G401 (cell line): ENCODE measurements at places on chromosomes 11 and 22.

GRCh38 chr11:84607975-84608836 is 1018.9 kb downstream of the DLG2 start:
- peak; percentile 72 for DNase-seq

- no peak for DNase-seq
These were observed 18.4 kb downstream of the ZMAT5 start for GRCh38 chr22:29748248-29748893.

DNA sequence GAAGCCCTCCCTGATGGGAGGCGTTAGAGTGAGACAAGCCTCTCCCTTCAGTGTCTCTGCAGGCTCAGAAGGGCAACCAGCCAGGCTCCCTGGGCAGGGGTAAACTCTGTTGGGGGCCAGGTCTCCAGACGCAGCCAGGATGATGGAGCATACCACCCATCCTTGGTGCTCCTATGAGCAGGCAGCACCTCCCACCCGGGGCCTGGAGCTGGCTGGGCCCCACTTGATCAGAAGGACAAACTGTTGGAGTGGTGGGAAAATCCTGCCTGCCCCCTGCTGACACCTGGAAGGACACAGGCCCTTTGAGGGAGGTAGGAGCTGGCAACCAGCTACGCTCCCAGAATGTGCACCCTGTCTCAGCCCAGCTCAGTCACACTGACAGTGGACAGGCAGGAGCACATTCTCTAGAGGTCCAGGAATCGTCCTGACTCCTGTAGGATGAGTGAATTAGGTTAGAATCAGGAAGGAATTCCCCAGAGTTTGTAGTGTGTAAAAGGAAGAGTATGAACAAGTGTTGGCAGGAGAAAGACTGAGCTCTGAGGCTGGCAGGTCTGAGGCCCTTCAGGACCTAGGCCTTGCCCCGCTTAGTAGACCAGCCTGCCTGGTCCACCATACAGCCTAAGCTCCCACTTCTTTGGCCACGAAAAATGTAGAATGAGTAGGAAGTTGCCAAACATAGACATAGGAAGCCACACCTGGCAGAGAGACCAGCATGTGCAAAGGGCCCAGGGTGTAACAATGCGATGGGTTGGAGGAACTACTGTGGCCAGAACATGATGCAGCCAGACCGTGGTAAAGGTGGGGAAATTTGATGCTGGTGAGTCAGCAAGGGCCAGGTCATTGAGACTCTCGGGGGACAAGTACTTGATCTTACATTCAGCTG is 19.1 kb downstream of the ARHGEF17 start:
- no peak for DNase-seq

- no peak for DNase-seq
These were observed 29.8 kb upstream of the MSANTD2 start for GRCh38 chr11:124829986-124830385.

- peak; percentile 76 for DNase-seq
These were observed 48.9 kb downstream of the TRIOBP start for GRCh38 chr22:37745548-37746365.

- no peak for DNase-seq
These were observed 250.3 kb downstream of the GRM5 start for GRCh38 chr11:88815505-88815904.

- no peak for DNase-seq
These were observed 5.5 kb downstream of the PRSS23 start for GRCh38 chr11:86805873-86806310.

GRCh38 chr11:35270342-35270741 is 131.4 kb downstream of the CD44 start:
- DNase-seq, result no peak

- no peak for DNase-seq
These were observed 36.4 kb downstream of the PIK3C2A start for GRCh38 chr11:17171343-17171742.

DNA sequence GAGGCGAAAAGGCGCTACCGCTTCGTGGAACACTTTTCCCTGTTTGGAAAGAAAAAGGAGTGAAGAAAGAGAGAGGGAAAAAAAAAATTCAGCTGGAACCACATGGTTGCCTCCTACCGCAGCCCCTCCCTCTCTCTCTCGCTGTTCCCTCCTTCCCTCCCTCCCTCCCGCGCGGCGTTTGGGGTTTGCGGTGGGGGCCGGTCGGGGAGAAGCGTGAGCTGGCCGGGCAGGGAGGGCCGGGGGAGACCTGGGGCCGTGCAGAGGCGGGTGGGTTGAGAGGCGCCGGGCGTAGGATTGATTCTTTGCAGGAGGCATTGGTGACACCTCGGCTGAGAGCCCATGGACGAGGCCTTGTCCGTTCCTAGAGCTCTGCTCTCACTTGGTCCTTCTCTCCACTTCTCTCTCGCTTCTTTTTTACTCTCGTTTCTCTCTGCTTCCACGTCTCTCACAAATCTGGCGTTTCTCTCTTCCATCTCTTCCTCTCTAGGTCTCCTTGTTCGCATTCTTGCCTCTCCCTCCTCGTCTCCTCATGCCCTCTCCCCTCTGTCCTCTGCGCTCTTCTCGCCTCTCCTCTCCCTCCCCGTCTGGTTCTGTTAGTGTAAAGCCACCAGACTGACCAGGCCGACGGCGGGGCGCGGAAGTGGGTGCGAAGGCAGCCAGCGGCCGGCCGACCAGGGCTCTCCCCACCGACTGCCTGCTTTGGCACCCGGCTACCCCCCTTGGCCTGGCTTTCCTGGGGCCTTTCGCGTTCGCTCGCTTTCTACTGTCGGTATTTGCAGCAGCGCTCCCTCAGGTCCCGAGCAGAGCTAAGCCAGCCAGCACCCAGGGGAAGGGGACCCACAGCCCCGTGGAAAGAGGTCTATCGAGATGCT is at the start of gene CLMP:
TSS of gene CLMP (minus strand) at position 61 of the 872 bp plus-strand sequence. CDS start 308 bp downstream, outside the sequence.
- peak; percentile 36 for DNase-seq

- no peak for DNase-seq
These were observed 2.5 kb downstream of the CDC42EP2 start for GRCh38 chr11:65317025-65317786.

- no peak for DNase-seq
These were observed 7.1 kb upstream of the TPST2 start for GRCh38 chr22:26597026-26597425.

DNA sequence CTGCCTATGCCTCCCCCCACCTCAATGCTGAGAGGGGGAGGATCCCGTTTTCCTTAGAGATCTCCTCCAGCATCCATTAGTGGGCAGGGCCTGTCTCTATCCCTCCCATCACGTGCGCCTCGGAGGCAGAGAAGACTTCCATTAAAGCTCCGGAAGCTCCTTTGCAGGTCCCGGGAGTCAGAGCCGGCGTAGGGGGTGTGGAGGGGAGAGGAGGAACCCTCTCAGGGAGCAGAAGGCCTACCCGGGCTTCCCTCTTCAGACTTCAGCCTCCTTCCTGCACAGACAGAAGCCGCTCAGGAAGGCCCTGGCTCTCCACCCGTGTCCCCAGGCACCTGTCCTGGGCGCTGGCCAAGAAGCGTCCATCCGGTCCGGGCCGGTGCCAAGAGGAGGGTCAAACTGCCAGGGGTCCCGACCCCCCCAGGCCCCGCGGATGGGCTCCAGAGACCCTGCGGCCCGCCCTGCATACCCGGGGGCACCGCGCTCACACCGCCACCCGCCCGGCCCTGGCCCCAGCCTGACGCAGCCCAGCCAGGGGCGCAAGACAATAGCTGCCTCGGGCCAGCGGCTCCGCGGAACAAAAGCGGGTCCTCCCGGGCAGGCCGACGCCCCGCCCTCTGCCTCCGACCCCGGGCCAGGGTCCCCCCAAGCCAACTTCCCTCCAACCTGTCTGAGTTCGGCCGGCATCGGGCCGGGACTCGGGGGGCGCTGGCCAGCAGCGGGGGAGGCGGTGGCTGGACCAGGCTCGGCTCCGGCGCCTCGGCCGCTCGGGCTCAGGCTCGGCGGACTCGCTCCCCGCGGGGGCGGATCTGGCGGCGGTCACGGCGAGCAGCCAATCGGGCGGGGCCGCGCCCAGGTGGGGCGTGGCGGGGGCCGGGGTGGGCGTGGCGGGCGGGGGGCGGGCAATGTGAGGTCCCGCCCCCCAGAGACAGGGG is 29.9 kb downstream of the ARVCF start:
- peak; percentile 59 for DNase-seq

GRCh38 chr11:19592842-19593241 is 119.8 kb upstream of the NAV2 start:
- DNase-seq, result no peak

GRCh38 chr22:35085621-35086020 is 19.7 kb downstream of the ISX start:
- DNase-seq, result no peak

DNA sequence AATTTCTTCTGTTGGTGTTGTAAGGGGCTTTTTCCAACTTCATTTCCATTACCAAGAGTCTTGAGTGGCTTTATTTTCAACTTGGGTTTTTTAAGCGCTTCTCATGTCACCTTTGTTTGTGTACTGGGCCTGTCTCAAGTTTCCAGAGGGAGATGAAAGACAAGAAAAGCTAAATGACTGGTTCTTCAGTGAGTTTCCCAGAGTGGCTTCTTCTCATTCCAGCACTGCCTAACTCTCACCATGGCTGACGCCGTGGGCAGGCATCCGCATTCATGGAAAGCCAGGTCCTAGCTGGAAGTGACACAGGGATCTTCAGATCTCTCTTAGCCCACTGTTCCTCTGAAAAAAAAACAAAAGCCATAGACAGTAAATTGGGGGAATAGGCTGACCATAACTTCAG is 28.6 kb downstream of the MARK2 start:
- DNase-seq, result no peak

DNA sequence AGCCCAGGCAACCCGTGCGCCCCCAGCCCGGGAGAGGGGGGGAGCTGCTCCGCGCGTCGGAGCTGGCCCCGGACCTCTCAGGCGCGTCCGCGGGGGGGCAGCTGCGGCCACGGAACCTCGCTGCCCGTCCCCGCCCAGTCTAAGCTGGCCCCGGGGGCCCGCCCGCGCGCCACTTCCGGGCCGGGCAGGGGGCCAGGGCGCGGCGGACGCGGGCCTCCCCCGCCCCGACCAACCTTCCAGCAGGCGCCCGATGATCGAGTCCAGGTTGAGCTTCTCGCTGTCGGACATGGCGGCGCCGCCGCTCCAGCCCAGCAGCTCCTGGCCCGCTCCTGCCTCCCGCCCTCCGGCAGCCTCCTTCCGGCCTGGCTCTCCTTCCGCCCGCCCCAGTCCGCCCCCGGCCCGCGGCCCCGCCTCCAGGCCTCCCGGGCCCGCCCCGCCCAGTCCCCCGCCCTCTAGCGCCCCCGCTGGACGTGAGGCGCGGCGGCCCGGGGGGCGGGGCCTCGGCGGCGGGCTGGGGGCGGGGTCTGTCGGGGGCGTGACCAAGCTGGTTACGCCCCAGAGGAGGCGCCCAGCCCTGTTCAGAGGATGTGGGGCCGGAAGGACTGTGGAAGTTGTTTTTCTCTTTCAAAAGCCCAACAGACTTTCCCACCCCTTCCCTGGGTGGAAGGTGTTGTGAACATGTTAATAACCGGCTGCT is at the start of gene PPP1CA:
TSS of gene PPP1CA (minus strand) at position 364 of the 697 bp plus-strand sequence. CDS start at position 288, 76 bp downstream.
- peak; percentile 92 for DNase-seq

DNA sequence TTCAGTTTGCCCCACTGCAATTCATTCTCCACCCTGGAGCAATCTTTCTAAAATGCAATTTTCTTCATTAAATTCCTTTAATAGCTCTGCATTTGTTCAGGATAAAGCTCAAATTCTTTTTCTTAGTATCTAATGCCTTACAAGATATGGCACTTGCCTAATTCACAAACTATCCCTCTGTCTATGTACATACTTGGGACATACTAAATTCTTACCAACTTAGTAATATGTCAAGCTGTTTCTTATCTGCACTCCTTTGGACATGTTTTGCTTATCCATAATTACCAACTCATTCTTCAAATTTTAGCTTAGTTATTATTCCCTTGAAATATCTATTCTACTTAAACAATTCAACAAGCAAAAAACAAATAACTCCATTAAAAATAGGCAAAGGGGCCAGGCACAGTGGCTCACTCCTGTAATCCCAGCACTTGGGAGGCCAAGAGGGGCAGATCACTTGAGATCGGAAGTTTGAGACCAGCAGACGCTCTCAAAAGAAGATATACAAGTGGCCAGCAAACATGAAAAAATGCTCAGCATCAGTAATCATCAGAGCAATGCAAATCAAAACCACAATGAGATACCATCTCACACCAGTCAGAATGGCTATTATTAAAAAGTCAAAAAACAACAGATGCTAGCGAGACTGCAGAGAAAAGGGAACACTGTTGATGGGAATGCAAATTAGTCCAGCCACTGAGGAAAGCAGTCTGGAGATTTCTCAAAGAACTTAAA is 96.9 kb downstream of the FAM76B start:
- no peak for DNase-seq

- DNase-seq, result no peak
These were observed 97.6 kb downstream of the SLC1A2 start for GRCh38 chr11:35321532-35322317.

DNA sequence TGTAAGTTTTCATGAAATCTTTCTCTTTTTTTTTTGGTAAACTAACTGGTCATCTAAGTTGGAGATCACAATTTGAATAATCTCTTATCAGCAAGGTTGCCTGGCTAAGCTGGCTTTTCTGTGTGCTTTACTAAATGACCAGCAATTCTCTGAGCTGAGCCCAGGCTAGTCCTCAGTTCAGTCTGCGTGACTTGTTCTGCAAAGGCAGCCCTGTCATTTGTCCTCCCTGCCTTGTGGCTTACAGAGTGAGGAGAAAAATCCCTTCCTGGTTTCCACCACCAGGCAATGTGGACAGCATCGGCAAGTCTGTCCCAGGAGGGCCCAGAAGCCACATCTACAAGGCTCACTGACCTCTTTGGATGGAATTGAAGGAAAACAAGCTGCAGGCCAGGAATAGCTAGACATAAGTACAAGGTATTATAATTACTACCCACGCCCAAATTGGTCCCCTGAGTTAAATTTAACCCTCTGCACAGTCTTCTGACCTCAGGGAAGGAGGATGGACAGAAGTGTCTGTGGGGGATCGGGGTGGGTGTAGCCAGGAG is 108.6 kb downstream of the SCN3B start:
- DNase-seq, result no peak

DNA sequence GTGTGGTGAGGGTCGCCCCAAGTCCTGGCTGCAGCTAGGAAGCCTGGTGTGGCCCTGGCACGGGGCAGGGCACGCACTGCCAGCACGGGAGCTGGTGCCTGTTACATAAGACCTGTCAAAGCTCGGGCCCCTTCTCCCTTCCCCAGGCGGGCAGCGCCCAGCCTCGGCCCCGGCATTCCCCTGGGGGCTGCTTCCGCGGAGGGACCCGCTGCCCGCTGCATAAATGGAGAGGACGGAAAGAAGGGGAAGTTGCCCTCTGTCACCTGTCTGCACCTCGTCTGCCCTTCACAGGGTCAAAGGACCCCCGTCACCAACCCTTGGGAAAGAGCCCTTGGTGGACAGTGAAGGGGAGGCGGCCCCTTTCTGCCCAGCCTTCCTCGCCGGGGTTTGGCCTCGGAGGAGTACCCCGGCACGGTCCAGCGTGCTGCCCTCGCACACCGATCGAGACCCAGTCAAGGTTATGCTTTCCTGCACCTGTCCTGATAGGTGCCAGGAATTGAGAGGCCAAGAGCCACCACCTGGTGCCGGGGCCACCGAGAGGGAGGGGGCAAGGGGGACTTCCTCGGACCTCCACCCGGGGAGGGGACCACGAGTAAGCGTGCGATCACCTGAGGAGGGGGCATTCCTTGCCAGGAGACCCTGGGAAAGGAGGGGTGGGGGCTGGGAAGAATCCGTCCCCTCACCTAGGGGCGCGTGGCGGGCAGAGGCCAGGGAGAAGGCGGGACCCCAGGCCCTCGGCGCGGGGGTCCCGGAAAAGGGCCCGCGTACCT is 16.8 kb upstream of the MFRP start:
- DNase-seq, result no peak
